T47D (cell line): ENCODE measurements at places on chromosomes 12 and 14.
A peak's percentile ranks its signal among the peaks of the same experiment; 100 is the strongest.

DNA sequence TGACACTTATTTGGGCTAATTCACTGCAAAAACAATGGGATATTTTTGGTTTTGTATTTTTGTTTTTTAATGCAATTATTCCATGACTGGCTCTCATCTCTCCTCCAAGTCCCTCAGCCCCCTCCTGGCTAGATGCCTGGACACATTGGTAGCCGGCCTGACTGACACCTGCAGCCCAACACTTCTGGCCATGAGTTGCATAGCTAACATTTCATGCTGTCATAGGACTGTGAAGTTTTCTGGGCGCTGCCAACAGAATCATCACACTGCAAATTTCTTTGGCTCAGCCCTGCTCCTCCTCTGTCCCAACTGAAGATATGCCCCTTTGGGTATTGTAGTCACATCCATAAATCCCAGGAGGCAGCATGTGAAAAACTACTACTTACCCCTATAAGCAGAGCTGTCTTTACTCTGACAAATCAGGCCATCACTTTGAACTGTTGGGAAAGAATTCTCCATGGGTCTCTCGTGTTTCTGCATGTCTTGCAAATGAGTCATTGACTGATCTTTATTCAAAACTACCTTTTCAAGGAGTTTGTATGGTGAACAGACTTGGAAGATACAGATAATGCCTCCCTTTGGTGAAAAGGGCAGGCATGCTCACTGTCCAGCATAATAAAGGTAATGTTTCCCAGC, 126.7 kb upstream of the LGR5 start:
- no peak for DNase-seq

GRCh38 chr12:5817246-5817645, 127.8 kb downstream of the ANO2 start:
- no peak for DNase-seq

GRCh38 chr12:8773461-8773860, 49.0 kb upstream of the A2ML1 start:
- no peak for DNase-seq

- DNase-seq: peak; percentile 81
These were observed 24.0 kb downstream of the CCDC38 start for GRCh38 chr12:95918194-95918993.

DNA sequence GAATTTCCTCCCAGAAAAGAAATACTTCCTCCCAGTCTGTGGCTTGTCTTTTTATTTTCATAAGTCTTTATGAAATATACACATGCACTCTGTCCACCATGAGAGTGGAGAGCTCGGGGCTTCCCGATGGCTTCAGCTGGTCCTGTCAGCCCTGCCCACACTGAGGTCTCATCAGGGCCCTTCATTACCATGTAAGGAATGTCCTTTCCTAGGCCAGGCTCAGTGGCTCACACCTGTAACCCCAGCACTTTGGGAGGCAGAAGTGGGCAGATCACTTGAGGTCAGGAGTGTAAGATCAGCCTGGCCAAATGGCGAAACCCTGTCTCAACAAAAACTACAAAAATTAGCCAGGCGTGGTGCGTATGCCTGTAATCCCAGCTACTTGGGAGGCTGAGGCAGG, 77.0 kb downstream of the CPSF2 start:
- DNase-seq: no peak

DNA sequence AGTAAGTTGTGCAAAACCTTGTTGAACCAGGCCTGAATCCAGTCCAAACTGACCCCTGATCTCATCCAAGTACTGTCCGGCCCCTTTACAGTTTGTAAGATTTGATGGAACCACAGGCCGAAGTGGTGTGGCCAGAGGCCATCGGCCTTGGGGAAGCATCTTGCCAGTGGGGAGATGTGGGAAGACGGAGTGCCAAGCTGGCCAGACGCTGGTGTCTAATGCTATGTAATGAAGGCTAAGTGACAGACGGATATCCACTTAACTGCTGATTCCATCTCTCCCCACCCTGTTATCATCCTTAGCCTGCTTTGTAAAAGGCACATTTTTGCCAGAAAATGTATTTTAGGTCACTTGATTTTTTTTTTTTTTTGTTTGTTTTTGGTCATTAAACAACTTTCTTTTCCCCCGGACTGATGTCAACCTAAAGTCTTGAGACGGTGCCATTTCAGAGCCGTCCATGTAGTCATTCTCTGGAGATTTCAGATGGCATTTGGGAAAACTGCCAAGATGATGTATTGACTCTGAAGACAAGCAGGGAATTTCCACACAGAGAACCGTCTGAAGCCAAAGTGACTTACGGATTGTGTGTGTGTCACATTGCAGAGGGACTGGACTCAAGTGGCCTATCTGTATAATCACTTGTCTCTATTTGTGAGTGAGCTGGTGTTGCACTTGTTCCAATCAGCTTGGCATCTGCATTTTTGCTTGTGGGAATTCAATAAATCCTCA, 86.5 kb upstream of the MANSC4 start:
- DNase-seq: no peak

DNA sequence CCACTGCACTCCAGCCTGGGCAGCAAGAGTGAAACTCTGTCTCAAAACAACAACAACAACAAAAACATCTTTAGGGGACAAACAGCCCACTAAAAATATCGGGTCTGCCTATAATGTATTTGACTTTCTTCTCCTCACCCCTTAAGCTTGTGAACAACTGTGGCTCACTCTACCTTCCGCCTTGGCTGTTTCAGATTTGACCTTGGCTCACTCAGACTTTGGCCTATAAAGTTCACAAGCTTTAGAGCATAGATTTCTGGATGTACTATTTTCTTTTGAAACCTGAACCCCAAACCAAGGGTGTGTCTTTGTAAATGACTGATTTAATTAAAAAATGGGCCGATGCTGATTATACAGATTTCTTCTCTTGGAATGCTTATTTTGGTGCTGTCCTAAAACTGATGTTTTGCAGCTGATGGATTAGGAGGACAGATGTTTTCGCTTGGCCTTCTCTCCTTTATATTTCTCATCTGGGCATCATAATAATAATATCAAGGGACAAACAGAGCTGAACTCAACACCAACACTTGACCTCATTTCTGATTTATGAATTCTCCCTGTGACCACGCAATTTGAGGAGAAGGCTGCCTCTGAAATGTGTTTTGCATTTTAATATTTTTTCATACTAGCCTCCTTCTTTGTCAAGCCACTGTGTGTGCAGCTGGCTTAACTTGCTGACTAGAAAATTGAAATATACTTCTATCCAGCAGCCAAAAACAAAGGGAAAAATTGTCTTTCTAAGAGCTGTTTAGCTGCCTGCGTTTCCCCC, 40.2 kb upstream of the RASSF3 start:
- DNase-seq: no peak
